Stimulated activated CD4-positive, alpha-beta T cell treated with anti-CD3 and anti-CD28 coated beads, Interleukin-4, amount 100 ng/mL, for 4 hours (primary cell): ENCODE measurements at places on chromosomes 13 and 19.

DNA sequence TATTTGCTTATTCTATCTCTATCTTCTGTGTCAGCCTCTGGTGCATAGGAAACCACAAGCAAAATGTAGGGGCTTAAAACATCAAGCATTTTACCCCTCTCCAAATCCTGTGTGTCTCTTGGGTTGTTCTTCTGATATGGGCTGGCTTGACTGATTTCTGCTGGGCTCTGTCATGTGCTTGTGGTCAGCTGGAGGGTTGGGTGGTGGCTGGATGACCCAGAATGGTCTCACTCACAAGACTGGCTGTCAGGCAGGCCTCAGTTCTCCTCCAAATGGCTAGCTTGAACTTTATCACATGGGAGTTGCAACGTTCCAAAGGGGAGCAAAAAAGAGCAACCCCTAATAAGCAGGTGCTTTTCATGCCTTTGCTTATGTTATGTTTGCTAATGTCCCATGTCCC is 9.6 kb upstream of the LYPD5 start:
- no peak for DNase-seq

- no peak for DNase-seq
These were observed 192.6 kb downstream of the PCDH17 start for GRCh38 chr13:57824121-57824520.

GRCh38 chr13:31952641-31953380 is 78.8 kb upstream of the FRY start:
- DNase-seq, result no peak

GRCh38 chr13:28671126-28671792 is 12.3 kb downstream of the POMP start:
- no peak for DNase-seq

DNA sequence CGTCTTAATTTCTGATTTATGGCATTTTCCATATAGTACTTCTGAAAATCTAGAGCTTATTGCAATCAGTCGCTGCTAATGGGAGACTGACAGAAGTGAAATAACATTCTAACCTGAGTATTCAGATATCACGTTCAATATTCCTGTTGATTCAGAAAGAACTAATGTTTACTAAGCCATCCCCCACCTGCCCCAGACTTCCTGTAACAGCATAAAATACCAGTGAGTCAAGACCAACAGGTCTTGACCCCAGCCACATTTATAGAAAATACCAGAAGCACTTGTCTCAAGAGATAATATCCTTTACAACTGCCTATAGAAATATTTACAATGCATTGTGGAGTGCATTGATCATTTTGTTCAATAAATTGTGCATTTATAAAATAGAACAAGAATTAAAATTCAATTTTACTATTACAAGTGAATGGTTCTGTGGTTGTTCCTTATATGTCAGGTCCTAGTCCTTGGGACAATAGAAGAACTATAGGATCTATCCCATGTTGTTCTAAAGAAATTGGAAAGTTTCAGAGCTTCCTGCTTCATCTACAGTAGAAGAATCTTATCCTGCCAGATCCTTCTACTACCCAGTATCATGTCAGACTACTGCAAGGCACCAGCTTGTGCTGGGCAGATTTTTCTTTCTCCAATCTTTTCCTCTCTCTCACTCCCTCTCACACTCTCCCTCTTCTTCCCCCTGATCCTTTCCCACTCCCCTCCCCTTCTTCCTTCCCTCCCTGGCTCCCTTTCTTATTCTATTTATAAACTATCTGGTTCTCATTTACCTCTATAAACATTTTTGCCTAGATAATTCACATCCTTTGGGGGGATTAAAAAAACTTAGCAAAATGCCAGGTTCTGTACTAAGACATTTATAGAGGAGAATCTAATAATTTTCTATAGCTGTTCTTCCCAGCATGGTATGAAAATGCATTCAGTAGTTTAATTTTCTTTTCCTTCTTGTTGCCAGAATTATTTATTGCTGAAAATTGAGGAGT is 629.9 kb downstream of the DIAPH3 start:
- DNase-seq, result no peak
